SW 1271 (cell line): ENCODE measurements at places on chromosomes 6 and 20.
A peak's percentile ranks its signal among the peaks of the same experiment; 100 is the strongest.

DNA sequence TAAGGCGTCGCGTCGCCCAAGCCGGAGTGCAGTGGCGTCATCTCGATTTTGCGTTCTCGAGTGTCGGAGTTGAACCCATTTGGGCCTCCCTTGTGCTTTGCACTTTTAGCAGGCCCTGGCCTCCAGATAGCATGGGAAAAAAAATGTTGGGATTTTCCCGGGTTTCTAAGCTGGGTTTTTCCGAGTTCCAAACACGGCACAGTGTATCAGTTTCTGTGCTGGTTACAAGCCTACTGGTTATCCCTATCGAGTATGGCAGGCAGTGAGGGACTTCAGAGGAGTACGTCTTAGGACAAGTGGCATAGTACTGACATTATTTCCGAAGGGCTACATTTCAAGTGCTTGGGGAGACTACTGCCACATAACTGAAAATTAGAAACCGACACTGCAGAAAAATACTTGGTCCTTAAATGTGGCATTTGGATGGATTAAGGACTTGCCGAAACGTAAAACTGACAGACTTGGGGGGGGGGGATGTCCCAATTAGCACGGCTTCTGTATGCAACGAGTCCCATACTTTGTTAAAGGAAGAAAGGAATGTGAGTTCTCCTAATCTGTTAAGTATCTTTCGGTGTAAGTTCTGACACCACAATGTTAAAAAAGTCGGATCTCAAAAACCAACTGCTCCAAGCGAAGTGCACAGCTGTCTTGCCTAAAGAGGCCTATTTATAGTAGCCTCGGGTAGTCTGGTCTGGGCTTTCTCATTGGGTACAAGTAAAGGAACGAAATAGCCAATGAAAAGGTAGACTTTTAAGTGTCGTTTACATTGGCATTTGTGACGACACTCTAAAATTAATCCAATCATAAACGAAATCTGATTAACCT is 70.2 kb downstream of the HFE start:
- DNase-seq: peak; percentile 100

DNA sequence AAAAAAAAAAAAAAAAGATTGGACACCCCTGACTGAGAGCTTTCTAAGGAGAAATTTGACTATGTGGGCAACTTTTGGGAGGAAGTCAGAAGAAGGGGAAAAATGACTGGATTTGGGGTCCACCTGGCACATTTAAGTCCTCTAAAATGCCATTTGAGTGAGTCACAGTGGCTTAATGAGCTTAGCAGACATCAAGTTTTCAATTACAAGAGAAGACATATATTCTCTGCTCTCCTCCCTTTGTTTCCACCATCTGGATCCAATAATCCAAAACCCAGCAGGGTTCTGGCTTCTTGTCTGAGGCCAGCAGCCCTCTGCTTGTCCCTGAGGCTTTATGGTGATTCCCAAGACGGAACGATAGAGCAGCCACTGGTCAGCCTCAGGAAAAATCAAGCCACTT is 6.9 kb downstream of the PI3 start:
- DNase-seq: no peak

DNA sequence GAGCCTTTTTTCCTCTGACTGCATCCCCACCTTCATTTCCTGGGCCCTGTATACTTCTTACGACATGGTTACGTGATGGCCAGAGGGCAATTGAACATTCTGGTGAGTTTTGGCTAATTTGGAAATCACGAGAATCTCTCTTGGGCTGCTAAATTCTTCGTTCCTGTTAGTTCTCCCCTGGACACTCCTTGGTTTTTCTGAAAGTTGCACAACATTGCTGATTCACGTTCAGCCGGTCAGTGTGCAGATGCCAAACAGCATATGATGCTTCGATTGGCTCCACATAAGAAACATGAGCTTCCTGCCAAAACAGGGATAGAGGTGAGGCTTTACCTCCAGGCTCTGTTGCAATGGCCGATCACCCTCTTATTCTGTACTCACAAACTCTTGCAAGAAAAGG is 119.4 kb upstream of the LY86 start:
- DNase-seq: no peak

- DNase-seq: no peak
Observed at GRCh38 chr6:9647071-9647445, 767.8 kb downstream of the TFAP2A start.

DNA sequence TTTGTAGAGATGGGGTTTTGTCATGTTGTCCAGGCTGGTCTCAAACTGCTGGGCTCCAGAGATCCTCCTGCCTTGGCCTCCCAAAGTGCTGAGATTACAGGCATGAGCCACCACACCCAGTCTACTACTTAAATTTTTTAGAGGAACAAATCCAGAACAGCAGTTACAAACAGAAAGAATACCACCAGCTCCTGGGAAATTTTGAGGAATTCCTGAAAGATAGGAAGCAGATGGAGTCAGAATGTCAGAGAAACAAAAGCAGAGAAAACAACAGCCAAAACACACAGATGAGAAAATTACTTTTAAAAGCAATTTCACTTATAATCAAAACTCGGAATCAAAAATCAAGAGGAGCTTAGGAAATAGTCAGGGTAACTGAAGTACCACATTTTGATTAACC is 543.3 kb upstream of the MARCKS start:
- DNase-seq: no peak

DNA sequence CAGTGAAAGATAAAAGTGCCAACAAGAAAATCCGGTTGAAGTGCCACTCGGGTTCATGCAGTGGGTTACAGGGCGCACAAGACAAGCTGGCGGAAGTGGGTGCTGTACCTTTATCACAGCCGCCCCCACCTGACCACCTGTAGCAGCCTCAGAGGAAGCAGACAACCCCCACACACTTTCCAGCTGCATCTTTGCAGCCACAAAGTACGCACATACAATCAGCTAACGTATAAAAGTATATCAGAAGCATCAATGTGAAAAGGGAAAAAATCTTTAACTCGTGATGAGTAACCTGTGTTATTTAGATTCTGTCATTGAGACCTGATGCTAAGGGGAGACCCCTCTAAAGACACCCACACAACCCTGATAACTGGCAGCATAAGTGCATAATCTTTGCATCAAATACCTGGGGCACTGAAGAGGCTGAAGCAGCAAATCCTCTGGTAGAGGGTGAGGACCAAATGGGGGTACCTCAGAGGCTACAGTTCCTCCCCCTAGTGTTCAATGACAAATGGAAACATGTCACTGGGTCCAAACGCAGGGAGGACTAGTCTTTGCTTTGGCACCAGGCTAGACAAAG is 22.1 kb downstream of the BACH2 start:
- DNase-seq: no peak

- DNase-seq: no peak
Observed at GRCh38 chr6:129486327-129486726, 223.7 kb downstream of the ARHGAP18 start.

GRCh38 chr6:111727041-111727440 is 121.4 kb upstream of the TRAF3IP2 start:
- DNase-seq: no peak

GRCh38 chr6:37102299-37103168 is 67.4 kb upstream of the PIM1 start:
- peak; percentile 40 for DNase-seq

GRCh38 chr6:166775923-166776220 is 148.8 kb upstream of the RPS6KA2 start:
- DNase-seq: no peak

GRCh38 chr6:140445474-140446004 is 1071.1 kb upstream of the CITED2 start:
- peak; percentile 60 for DNase-seq

DNA sequence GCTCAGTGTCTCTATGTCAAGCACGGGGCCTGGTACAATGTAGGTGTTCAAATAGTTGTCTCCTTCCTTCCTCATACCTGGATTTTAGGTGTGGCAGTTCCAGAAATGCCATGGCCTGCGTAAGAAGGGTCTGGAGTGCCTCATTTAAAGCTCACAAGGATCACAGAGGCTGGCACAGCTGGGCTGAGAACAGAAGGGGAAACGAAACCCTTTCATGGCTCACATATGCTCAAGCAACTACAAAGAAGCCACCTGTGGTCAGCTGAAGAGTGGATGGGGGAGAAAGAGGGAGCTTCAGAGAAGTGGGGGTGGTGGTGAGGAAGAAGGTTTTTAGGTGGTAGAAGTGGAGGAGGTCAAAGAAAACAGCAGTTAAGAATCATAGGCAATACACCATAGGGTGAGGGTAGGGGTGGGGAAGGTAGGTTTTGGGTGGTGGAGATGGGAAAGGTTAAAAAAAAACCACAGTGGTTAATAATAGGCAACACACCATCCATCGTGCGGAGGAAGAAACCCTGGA is 17.0 kb upstream of the TOP1 start:
- DNase-seq: no peak

GRCh38 chr6:19538096-19538495 is 299.1 kb upstream of the ID4 start:
- DNase-seq: no peak

GRCh38 chr20:50713657-50714101 is 17.7 kb upstream of the PARD6B start:
- no peak for DNase-seq

DNA sequence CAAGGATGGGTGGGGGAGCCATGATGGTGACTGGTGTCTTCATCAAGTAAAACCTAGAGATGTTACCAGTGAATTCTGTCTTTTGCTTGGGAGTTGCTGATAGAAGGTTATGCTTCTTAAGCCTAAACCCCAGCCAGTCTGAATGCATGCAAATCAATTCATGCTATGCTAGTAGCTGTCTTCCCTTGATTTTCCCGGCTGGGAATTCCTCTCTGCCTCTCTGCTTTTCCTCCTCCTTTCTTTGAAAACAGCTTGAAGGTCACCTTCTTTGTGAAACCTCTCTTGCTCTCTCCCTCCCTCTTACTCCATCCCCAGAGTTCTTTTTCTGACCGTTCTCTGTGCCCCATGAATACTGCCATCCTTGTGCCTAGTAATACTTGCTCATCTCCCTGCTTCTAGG is 58.9 kb downstream of the TMEM200A start:
- DNase-seq: no peak

DNA sequence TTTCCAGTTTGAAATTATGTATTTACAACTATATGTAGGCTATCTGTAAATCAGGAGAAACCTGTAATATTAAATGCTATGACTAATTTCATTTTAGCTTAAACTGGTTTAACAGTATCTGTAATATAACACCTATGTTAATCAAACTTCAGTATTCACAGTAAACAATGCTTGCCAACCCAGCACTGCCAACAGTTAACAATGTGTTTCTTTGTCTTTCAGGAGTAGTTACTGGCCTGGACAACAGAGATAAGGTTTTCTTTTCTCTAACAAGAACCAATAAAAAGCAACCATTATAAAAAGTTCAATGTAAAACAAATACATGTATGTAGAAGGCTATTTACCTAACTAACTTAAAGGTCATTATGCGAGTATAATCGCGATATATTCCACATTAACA is 158.8 kb downstream of the CDK19 start:
- DNase-seq: no peak

GRCh38 chr6:125512621-125513020 is 210.9 kb upstream of the HDDC2 start:
- no peak for DNase-seq

DNA sequence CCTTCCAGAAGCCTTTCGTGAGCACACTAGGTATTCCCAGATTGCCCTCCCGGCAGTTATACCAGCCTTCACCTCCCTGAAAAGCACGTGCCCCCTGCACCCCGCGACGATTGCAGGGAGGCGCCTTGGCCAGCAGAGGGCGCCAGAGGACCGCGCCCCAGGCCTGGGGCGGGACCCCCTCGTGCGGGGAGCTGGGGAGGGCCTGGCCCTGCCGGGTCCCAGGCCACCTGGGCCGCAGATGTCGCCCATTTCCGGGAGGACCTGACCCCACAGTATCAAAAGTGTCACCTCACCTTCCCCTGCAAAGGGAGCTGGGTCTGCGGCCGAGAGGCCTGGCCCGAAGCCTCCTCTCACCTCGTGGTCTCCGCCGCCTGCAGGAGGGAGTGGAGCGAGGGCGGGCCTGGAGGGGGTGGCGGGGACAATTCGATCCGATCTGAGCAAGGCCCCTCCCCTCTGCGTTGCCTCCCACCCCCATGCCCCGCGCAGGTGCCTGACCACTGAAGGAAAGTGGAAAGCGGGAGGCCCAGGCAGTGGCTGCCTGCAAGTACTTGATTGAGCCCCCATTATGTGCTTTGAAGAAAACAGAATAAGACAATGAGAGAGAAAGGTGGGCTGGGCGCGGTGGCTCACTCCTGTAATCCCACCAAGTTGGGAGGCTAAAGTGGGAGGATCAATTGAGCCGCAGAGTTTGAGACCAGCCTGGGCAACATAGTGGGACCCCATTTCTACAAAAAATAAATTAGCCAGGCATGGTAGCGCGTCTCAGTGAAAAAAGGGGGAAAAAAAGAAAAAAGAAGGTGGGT is 3.5 kb upstream of the SNAI1 start:
- DNase-seq: no peak

- DNase-seq: no peak
Observed at GRCh38 chr6:22830463-22830862, 261.1 kb downstream of the HDGFL1 start.

DNA sequence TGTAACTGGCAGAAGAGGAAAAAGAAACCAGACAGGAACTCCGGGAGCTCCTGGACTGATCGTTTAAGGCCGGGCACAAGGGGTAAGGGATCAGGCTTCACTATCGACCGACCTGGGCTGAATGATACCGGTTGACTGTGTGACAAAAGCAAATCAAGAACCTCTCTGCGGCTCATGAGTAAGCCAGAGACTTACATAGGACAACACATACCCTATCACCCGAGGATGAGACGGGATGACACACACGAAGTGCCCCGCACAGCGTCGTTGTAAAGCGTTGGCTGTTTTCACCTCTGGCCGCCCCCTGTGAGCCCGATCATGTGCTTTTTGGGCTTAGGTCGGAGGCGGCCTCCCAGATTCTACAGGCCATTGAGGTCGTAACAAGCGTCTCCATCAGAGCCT is 695 bp upstream of the TGIF2 start:
- no peak for DNase-seq

- DNase-seq: no peak
Observed at GRCh38 chr6:108438918-108439317, 121.8 kb upstream of the FOXO3 start.

DNA sequence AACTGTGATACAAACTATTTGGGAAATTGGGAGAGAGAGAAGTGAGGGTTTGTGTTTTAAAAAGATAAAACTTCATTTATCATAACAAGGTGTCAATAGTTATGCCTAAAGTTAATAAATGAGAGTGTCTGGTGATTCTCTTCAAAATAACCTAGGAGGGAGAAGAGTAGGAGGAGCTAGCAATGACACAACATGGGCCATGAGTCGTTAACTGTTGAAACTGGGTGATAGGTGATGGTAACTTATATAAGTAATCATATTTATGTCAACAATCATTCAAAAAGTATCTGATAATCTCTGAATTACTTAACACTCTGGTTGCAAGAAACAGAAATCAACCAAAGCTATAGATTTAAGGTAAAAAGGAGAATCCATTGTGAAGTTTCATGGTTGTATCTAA is 46.8 kb upstream of the INSM1 start:
- no peak for DNase-seq

DNA sequence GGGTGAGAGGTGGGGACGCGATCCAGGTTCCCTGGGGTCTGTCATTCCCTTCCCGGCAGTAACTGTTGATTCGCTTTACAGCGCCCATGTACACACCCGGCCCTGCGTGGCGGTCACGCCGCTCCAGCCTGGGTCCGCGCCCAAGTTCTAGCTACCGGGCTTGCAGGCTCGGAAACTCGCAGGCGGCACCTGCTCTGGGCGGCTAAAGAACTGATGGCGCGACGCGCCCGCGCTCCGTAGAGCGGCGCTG is 1.4 kb upstream of the POU3F2 start:
- DNase-seq: no peak

GRCh38 chr6:144027932-144028587 is 20.0 kb upstream of the PLAGL1 start:
- no peak for DNase-seq
